ENCODE measurements at places on chromosomes 5 and 9.

DNA sequence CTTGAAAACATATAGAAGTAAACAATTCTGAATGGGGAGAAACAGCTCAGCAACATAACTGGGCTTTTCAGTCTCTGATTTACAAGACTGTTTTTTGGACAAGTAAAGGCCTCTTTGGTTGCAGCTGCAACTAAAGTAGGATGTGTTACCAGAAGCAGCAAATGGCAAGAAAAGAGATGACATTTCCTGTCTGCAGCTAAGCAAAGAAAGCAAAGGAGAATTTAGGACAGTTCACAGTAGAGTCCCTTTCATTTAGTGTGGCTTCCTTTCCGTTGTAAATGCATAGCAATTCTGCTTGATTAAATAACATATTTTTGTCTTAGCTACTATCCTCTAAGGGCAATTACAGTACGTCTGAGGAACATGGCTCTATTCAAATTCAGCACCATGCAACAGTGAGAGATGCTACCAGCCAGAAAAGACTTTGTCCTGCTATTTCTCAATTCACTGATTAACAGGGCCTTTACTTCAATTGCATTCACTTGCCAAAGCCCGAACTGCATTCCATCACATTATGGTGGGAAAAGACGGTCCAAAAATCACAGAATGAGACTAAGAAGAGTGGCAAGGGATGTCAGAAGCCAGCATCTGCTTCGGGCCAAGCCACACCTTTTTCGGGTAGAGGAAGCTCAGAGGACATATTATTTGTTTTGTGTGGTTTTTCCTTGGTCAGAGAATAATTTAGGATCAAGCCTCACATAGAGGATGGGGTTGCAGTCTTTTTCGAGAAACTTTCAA lies 107.7 kb downstream of the SEMA6A start:
- DNase-seq: no peak

DNA sequence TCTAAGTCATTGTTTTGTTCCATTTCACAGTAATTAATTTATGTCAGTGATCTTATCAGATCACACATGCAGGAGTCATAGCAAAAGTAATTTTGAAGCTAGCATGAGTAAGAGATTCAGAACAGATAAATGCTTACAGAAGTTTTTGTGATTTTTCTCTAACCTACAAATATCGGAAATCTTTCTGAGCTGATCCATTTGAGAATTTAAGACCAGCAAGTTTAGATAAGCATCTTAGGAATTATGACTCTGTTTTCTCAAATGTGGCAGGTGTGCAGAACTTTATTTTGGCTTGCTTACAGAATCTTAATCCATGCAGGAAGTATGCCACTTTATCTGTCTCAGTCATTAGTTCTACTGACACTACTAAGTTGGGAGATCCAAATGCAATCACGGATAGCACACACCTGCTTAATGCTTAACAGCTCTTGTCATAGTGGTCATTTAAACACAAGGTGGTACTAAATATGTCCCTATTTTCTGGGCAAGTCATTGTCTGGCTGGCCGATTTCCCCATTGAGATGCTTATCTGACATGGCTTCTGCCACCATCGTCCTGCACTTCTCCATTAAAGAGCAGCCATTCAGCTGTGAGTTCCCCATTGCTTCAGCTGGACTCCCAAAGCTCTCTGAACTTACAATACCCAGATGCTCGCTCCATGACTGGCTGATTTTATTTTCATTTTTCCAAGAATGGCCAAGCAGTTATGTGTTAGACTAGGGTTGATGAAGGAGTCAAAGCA lies 305.4 kb upstream of the NUDT12 start:
- no peak for DNase-seq

DNA sequence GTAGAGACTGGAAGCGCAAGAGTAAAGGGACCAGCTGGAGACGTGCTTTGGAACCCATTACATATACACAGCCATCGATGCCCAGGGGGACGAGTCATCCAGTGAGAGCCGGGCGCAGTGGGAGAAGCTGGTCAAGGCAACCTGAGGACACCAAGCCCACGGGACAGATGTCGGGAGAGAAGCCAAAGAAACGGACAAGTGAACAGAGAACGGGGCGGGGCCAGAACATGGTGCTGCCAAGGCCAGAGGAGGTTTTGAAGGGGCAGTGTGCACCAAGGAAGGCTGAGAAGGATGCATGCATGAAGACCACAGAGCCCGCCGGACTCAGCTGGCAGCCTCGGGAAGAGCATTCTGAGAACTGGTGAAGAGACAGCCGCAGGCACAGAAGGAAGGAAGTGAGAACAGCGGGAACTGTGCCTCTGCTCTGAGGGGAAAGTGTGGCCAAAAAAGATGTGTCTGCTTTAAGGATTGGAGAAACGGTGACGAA lies 20.3 kb downstream of the CAMSAP1 start:
- no peak for DNase-seq

GRCh38 chr9:95971815-95972214 lies 96.3 kb downstream of the ERCC6L2 start:
- no peak for DNase-seq

GRCh38 chr5:163569284-163569683 lies 63.9 kb downstream of the MAT2B start:
- peak; percentile 10 for DNase-seq

DNA sequence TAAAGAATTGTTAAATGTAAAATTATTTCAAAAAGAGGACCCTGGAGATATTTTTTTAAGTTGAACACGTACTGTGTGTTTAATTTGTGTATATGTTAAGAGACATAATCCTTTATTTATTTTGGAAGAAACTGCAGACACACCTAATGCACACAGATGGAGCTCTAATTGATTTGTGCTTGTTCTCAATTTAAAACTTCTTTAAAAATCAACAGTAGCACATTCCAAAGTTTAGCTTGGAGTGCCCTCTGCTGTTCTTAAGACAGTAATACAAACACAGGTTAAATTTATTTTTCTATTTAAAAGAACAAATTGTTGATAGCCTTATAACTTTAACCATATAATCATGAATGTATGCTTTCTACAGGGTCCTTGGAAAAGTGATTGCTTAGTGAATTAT lies 277.6 kb upstream of the ADAMTS16 start:
- peak; percentile 16 for DNase-seq

DNA sequence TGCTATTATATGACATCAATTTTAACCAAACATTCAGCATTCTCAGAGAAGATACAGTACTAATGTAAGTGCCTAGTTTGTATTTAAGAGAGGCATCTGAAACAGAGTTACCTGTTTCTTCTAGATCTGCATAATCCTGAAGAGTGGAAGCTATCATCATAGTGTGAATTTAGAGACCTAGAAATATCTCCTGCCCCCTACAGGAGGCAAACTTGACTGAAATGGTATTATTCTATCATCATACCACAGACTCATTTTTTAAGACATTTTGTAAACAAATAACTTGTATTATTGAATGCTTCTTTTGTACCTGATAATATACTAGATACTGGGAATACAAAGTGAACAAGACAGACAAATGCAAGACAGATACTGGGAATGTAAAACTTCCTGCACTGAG lies 216.8 kb upstream of the RPS23 start:
- DNase-seq: no peak

GRCh38 chr5:108529381-108529780 lies 147.5 kb upstream of the FBXL17 start:
- DNase-seq: no peak

GRCh38 chr5:19927919-19928318 lies 60.1 kb downstream of the CDH18 start:
- DNase-seq: no peak

- DNase-seq: peak; percentile 33
Observed at GRCh38 chr5:191036-191948, at the start of gene LRRC14B. TSS of gene LRRC14B (plus strand) at chr5:191495. CDS start at chr5:191539, 44 bp downstream.

DNA sequence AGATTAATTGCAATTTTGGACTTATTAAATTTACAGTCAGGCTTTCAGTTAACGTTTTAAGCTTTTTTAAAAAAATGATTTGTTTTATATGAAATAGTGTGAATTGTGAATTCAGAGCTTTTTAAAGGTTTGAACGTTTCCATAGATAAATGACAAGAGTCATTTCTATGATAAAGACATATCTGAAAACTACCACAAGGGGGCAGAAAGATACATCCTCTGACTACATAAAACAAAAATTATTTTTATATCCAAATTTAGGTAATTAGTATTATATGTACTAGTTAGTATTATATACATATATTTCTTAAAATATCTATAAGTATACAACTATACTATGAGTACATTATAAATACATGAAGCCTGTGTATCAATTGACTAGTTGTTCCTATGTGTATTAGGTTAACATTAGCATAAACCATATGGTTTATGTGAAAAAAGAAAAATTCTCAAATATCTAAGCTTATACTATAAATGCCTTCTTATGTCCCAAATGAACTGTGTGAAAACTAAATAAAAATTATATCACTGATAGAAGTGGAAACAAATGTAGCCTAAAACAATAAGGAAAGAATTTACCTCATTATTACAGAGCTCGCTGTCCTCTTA lies 155.2 kb downstream of the MEF2C start:
- DNase-seq: no peak

DNA sequence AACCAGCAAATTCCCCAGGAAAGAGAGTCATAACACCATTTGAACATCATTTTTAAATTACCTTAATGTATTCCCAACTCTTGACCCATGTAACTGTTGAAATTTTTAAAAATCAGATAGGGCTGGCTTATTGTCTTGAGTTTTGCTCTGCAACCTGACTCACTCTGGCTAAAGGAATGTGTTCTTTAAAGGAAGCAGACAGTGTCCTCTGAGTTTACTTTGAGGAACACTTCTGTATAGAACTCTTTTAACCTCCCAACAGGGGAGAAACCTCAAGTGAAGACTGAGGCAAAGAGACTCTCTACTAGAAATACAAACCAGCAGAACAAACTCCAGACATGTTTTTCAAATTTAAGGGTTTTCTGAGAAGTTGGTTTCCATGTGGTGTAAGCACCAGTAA lies 248.9 kb downstream of the CWC27 start:
- no peak for DNase-seq

GRCh38 chr9:18111146-18111545 lies 362.8 kb upstream of the ADAMTSL1 start:
- DNase-seq: no peak

GRCh38 chr9:18606281-18606680 lies 132.3 kb downstream of the ADAMTSL1 start:
- no peak for DNase-seq

DNA sequence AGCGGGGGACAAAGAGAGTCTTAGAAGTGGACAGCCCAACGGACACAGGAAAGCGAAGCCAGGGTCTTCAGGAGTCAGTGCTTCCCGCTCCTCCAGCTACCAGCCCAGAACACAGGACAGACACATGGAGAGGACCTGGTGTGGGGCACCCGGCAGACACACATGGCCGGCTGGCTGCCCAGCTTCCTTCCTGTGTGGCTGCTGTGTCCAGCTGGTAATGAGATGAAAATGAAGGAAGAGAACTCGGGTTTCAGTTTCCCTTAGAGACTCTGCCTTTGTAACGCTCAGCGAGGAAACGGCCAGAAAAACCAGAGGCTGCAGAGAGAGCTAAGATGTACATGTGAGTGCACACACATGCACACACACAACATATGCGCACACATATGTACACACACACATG lies 87.5 kb downstream of the SECISBP2 start:
- no peak for DNase-seq

GRCh38 chr9:79598562-79599345 lies 27.0 kb downstream of the TLE4 start:
- DNase-seq: no peak

DNA sequence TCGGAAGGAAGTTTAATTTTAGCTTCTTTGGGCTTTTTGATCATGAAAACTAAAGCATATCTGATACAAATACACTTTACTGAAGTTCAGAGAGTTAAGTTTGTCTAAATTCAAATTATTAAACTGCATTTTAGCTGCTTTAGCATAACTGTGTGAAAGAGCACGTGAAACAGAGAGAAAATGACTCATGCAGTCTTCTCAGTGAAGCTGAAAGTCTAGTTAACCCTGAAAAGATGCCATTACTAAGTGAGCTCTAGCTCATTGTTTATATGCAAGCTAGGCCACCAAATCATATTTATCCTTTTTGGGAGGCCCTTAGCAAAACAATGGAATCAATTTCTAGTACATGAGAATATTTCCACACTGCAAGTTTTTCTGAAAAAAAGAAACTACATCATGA lies 27.6 kb downstream of the TPD52L3 start:
- no peak for DNase-seq

- no peak for DNase-seq
Observed at GRCh38 chr9:121858788-121859187, 207.4 kb downstream of the DAB2IP start.

GRCh38 chr9:72477930-72478518 lies 43.4 kb upstream of the TMC1 start:
- DNase-seq: no peak

DNA sequence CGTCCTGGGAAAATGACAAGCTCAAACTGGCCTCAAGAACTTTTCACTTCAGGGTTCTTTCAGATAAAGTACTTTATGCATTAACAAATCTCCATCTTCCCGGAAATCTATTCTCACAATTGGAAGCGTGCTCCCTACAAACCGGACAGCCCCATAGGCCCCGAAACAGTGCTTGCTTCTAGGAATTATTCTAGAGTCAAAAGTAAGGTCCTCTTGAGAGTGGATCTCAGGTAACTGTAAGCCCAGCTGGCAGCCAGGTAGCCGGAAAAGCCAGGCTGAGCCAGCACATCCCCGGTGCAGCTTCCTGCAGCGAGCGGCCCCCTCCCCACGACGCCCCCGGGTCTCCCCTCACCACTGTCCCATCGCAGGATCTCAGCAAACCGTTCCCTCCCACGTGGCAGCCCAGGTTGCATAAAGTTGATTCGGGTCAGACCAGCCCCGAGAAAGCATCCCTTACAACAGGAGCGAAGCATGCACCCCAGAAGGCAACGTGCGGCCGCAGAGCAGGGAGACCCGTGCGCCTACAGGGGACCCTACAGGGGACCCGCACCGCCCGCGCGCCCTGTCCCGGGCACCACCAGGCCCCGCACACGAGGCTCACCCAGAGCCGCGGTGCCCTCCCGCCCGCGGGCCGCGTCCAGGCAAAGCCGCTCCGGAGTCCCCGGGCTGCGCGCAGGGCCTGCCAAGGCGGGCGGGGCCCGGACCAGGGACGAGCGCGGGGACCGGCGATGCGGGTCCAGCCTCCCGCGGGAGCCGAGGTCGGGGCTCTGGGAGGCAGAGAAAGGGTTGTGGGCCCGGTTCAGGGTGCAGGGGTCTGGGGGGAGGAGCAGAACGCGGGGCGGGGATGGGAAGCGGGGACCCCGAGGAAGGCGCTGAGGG lies 920 bp downstream of the LPCAT1 start:
- no peak for DNase-seq

GRCh38 chr9:135299239-135299590 lies 180.4 kb upstream of the PPP1R26 start:
- no peak for DNase-seq

DNA sequence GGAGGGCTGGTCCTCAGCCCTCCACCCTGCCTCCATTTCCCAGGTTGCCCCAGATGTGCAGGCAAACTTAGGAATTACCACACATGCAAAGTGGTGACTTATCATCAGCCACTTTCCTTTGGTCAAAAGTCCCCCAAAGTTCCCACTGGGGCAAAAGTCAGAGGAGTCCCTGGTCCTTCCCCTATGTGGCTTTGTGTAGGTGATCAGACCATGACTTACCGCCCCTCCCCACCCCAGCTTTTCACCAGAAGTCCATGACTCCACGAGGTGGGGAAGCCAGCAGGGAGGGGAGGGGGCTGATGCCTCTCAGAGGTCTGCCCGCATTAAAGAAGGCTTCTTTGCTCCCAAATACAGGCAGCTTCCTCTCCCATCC lies 5.8 kb downstream of the TRAF1 start:
- no peak for DNase-seq

Data from hematopoietic multipotent progenitor cell (in vitro differentiated cells).